ENCODE measurements at places on chromosomes 5 and 9.

GRCh38 chr5:175896301-175897040, 25.1 kb downstream of the CPLX2 start:
- no peak for DNase-seq

DNA sequence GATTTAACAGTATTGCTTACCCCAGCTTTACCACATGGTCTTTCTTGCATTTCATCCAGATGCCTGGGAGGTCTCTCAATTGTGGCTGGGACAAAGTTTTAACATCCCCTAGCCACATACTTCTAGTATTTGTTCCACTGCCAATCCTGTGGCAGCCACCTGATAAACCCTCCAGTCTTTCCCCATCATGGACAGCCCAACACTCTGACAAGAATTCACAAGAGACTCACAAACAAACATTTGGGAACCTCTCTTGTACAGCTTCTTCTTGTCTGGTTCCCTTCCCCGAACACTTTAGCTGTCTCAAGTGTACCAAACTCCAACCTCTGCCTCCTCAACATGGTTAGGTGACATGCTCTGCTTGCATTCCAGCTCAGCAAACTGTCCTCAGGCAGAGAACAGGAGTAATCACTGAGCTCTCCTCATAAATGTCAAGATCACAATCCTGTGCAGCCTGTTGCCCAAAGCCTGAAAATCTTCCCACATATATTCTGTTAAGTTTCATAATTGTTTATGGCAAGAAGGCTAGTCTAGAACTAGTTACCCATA, 59.7 kb downstream of the STRBP start:
- DNase-seq = no peak

DNA sequence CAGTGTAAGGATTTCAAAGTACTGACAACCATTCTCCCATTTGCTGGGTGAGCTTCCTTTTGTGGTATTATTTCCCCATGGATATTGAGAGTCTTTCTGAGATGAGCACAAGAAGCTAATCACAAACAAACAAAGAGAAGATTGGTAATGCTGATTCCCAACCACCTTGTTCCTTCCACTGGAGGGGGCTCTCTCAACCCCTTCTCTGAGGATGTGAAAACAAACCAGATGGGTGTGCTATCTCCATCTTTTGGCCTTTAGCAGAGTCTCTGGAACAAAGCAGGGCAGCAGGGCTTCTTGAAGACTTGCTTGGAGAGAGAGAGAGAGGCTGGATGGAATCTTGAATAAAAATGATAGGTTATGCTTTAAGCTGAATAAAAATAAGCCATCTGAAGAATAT, 576.7 kb upstream of the ZNF462 start:
- DNase-seq = no peak

DNA sequence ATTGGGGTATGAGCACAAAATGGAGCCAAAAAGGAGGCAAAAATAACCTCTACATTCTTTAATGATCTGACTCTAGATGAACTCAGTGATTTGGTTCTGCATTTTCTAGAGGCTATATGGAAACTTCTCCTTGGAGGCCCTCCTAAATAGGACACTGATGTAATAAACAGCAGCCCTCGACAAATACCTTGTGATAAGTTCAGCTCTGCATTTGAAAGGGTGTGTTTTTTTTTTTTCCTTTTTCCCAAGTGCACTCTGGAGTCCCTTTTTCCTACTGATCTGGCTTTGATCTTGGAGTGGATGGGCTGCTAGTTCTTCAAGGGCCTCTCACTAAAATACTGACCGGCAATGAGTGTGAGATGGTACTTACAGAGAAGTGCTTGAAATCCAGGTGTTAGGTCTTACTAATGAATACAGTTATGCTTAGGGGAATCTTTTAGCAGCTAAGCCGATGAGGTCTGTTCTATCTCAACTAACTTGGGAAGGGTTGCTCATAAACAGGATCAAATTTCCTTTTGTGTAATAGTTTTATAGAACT, 161.7 kb downstream of the MAST4 start:
- no peak for DNase-seq

DNA sequence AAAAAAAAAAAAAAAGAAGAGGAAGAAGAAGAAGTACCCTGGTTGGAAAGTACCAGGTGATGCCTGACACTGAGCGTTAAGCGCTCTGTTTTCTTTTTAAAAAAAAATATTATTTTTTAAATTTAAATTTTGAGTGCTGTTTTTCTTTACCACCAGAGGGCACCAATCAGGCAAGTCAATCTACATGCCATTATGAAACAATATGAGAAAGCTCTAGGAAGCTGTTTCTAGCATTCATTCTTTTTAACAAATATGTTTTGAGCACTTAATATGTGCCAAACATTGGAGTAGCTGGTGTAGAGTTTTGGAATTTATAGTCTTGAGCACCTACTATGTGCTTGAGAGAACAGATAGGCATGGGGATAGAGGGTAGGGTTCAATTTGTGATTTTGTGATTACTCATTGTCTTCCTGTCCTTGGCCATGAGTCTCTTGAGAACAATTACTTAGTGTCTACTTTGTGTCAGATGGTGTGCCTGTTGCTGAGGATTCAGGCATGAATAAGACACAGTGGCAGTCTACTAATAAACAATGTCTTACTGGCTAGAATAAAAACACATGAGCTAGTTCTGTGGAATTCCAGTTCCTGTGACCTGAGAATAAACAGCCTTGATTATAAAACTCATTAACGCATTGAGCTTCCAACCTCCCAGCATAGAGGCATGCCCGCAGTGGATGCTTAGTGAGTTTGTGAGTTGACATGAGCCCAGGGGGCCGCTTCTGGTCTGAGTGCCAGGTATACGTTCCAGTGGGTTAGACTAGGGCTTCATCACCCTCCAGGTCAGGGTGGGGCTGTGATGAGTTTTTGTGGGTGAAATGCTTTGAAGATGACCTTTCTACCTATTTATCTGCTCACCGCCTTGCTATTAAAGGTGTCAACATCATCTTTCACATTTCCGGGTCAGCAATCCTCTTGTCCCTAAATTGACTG, 3.0 kb upstream of the UBE2R2 start:
- DNase-seq = no peak

- no peak for DNase-seq
Observed at GRCh38 chr5:155746367-155747038, 580.5 kb upstream of the SGCD start.

GRCh38 chr5:115461093-115461492, 83.5 kb downstream of the FEM1C start:
- no peak for DNase-seq

DNA sequence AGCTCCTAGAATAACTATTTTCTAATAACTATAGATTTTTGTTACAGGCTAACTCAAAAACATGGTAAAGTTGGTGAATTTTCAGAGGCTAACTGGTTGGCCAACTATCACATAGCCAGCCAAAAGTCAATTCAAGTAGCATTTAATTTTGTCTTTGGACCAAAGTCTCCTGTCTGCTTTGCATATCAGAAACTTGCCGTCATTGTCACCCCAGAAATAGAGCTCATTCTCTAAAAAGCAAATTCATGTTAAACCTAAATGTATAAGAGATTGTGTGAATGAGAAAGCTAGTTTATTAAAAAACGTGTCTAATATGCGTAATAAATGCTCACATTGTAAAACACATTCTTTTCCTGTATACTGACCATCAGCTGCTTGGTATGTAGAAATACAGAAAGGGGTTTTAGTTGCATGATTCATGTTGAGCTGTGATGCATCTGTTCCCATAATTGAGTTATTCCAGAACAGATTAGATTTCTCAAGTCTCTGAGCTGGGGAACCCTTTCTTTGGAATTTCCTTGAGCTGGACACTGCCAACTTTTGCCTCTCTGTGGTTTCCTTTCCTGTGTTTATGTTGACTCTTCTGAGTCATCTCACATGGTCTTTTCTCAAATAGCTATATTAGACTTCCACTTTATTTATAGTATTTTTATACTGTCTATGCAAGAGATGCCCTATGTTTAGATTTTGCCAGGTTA, 7.3 kb downstream of the SRFBP1 start:
- DNase-seq = no peak

GRCh38 chr9:135990468-135991429, 29.6 kb upstream of the UBAC1 start:
- DNase-seq = peak; percentile 29

DNA sequence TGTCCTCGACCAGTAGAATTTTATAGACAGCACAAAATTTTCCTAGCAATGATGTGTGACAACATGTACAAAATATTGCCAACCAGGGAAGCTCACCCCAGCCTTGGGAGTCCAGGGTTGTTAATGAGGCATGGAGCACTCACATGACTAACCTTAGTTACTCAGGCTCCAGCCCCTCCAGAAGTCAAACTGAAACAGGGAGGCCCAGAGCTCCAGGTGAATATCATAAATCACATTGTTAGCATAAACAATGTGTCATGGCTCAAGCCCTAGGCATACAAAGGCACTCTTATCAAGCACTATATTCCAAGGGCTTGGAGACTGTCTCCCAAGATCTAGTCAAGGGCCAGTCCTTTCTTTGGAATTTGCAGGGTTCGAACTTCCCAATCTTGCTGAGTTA, 44.4 kb downstream of the TNFAIP8 start:
- DNase-seq = no peak

GRCh38 chr9:20200581-20200980, 411.7 kb upstream of the SLC24A2 start:
- DNase-seq = no peak

DNA sequence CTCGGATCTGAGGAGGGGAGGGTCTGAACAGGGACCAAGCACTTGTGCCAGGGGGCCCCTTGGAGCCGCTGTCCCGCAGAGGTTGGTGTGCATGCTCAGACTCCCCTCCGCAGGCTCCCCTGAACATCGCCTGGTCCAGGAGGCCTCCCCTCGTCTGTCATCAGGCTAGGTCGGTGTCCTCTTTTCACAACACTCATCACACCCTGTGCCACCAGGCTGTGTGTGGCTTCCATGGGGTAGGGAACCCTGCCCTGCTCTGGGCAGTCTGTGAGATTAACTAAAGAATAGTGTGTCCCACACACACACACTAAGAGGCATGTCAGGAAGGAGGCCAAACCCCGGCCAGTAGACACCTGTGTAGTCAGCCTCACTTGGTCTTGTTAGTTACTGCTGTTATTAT, 119.3 kb downstream of the C5orf15 start:
- DNase-seq = no peak

GRCh38 chr9:101027236-101027635, 1.3 kb upstream of the PLPPR1 start:
- DNase-seq = no peak

DNA sequence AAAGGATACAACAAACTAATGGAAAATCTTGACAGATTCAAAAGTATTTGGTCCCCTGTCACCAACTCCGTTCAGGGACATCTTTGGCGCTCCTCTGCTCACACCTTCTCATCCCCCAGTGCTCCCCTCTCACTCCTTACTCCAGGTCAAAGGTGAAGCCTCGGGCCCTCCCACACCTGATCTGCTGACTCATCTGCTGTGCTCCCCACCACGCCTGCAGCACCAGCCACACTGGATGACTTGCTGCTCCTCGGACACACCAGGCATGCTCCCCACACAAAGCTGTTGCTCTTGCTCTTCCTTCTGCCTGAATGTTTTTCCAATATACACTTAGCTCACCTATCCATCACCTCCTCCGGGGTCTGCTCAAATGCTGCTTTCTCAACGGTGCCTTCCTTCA, 123.4 kb downstream of the ESM1 start:
- DNase-seq = no peak

All from activated T-cell treated with anti-CD3 and anti-CD28 coated beads for 4 hours (primary cell).